Activated T-cell treated with anti-CD3 and anti-CD28 coated beads, Interleukin-2, amount 50 U/mL, for 1 hour (primary cell): ENCODE measurements at places on chromosomes 5 and 9.

GRCh38 chr5:17426104-17426749 is 71.8 kb upstream of the TAF11L2 start:
- no peak for DNase-seq

- no peak for DNase-seq
Measured at GRCh38 chr5:172571413-172571812, 69.7 kb upstream of the NEURL1B start.

DNA sequence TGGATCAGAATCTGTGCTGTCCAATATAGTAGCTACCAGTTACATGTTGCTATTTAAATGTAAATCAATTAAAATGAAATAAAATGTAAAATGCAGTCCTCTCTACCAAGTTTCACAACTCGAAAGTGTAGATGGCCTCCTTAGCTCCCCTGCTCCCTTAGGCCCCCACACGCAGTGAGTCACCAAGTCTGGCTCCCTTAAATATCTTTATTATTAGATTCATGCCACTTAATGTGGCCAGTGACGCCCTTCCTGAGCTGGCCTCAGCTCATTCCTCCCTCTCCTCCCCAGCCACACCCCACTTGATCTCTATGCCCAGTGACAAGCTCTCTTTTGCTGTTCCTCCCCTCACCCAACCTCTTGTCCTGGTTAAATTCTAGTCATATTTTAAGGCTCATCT is 88.4 kb upstream of the DNAH5 start:
- DNase-seq, result no peak

- no peak for DNase-seq
Measured at GRCh38 chr5:146561711-146562110, 45.7 kb upstream of the GPR151 start.

DNA sequence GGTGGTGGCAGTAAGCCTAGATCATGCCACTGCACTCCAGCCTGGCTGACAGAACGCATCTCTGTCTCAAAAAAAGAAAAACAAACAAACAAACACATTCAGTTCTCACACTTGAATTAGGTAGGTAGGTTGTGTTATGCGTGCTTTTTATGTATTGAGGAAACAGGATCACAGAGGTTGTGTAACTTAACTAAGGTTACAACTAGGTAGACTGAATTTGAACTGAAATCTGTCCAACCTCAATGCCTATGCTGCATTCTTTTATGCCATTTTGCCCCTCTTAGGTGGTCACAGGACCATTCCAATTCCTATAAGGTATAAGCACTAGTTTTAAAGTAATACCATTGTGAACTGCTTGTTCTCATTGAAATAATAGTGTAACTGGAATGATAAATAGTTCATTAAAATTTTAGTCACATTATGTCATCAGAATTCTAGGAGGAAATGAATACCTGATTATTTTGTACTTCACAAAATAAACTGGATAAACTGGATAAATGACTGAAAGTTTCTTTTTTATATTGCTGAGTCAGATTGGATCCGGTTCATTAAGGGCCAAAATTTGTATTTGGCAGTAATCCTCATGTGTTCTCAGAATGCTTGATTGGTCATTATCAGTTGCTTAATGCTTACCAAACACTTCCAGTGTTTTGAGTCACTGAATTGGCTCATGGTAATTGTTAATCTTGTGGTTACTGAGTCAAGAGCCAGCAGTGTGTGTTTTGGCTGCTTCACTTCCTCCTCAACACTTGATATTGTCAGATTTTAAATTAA is 7.1 kb downstream of the UBAP1 start:
- DNase-seq, result no peak

DNA sequence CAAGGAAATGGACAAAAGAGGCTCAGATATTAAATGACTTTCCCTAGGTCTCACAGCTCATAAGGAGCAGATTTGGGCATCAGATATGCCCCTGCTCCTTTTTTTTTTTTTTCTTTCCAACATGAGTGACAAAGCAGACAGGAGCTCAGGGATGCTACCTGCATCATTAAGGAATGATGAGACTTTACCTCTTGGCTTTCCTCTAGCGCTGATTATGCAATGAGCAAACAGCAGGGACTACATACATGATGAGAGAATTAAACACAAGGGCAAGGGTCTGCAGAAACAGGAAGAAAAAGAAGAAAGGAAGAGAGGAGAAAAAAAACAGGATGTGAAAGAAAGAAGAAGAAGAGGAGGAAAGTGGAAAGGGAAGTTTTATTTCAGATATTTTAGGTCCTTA is 179.9 kb downstream of the PPP2R2B start:
- no peak for DNase-seq

DNA sequence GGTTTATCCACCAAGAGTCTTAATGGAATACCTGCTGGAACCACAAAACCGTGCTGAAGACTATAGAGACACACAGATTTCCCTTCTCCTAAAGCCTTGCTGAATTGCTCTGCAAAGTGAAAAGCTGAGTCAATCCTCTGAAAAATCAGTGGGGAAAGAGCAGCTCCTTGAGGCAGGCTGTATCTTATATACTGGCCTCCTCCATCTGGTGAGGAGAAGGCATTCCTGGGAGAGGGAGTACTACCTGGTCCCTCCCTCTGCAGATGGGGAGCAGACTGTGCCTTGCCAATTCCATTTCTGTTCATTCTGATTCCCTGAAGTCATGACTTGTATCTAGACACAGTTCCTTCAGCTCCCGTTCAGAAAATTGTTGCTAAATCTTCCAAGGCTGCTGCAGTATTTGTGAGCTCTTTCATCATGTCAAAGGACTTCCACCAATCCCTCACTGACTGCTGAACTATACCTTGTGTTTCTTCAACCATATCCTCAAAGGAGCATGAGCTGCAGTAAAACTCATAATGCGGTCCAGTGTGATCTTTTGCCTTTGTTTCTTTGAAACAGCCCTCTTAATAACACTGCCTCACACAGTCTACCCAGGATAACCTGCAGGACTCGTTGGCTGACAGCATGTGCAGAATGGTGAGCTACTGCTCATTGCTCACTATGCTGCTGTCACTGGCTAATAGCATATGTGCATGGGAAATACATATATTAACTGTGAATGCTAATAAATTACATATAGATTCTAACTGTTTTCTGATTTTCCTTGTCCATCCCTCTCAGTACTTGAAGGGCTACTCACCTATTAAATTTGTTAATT is 84.5 kb downstream of the FOXD1 start:
- no peak for DNase-seq

DNA sequence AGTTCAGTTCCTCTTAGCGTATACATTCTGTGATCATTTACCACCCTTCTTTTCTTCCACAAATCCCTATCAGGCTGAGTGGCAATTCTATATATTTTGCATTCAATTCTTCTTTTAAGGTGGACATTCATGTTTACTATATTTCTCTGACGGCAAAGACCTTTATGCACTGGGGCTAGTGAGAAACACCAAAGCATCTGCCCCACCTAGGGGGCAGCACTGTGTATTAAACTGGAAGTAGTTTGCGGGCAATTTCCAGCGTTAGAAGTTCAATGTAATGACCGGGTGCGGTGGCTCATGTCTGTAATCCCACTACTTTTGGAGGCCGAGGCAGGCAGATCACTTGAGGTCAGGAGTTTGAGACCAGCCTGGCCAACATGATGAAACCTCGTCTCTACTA is 27.9 kb upstream of the FBXL7 start:
- DNase-seq, result no peak

DNA sequence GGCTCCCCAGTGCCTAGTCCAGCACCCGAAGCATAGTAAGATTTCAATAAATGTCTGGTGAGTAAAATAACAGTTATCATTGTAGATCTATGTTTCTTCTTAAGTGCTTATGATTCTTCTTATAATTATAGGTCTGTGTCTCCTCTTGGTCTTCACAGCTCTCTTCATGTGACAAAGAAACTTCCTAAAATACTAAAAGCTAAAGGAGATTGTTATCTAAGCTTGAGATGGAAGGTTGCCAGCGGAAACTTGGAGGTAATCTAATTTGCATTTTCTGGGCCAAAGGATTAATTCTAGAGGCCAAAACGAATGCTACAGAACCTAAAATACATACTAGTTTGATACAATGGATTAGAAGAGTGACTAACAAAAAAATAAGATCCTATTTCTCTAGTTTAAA is 13.6 kb upstream of the ARHGAP26 start:
- no peak for DNase-seq

DNA sequence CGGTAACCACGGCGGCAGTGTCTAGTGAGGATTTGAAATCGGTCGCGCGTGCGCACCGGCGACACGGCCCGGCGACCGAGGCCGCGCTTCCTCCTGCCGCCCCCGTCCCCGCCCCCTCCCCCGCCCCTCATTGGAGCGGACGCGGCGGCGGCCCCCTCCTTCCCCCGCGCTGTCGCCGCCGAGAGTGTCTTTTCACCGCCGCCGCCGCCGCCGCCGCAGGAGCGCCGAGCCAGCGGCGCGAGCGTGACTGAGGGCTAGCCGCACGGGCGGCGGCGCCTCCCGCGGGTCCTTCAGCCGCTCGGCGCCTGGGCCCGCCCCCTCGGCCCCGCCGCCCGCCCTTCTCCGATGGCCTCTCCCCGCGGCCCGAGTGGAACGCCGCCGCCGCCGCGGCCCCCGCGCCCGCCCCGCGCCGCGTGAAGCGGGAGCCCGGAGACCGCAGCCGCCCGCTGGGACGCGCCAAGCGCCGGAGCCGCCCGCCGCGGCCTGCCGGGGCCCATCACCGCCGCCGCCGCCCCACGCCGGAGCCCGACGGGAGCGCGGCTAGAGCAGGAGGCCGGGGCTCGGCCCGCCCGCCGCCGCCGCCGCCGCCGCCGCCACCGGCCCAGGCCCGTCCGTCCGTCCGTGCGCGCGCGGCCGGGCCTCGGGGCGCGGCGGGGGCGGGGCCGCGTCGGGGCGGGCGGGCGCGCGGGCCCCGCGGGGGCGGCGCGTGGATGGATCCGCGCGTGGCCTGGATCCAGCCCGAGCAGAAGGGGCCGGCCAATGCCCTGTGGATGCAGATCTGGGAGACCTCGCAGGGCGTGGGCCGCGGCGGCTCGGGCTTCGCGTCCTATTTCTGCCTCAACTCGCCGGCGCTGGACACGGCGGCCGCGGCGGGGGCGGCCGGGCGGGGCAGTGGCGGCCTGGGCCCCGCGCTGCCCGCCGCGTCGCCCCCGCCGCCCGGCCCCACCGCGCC is at the start of gene TENT4A:
Gene TENT4A (plus strand): TSS at position 159 of the 952 bp plus-strand sequence. CDS start 552 bp downstream, at position 711.
- no peak for DNase-seq

- DNase-seq, result no peak
Measured at GRCh38 chr9:99357575-99357974, 135.5 kb downstream of the SEC61B start.

GRCh38 chr9:4706971-4707622 is 27.7 kb downstream of the CDC37L1 start:
- no peak for DNase-seq

- no peak for DNase-seq
Measured at GRCh38 chr5:56323505-56323904, 90.4 kb upstream of the ANKRD55 start.

GRCh38 chr5:149162401-149163084 is 21.2 kb downstream of the ABLIM3 start:
- DNase-seq, result no peak

GRCh38 chr5:55338810-55339243 is 31.0 kb downstream of the MTREX start:
- DNase-seq, result no peak

DNA sequence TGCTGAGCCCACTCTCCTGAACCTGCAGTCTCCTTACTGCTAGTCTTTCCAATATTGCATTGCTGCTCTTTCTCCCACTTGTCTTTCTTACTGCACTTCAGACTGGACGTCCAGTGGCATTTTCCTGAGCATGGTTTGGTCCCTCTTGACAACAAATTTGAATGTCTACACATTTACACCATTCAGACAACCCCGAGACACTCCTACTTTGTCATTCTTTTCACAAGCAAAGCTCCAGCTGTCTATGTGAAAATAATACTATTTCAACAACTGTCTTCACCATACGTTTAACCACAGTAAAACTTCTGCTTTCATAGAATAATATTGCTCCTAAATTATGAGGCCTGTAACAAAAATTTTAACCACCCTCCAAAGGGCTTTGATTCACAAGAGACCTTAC is 10.4 kb upstream of the APTX start:
- no peak for DNase-seq

GRCh38 chr5:110203661-110204060 is 513.9 kb downstream of the MAN2A1 start:
- DNase-seq, result no peak

- no peak for DNase-seq
Measured at GRCh38 chr9:99016681-99017387, 73.1 kb downstream of the COL15A1 start.

GRCh38 chr9:129408535-129409215 is 212.2 kb downstream of the C9orf50 start:
- DNase-seq, result no peak

GRCh38 chr9:33442125-33442524 is 5.3 kb downstream of the AQP3 start:
- DNase-seq, result no peak

- no peak for DNase-seq
Measured at GRCh38 chr5:137055271-137055872, 443.8 kb downstream of the SPOCK1 start.
